Esophagus muscularis mucosa (tissue), 4 donors: ENCODE measurements at places on chromosomes 3 and 15.
A peak's percentile ranks its signal among the peaks of the same experiment; 100 is the strongest.

GRCh38 chr3:176595307-176595706 lies 602.0 kb downstream of the TBL1XR1 start:
- DNase-seq: no peak

- no peak for DNase-seq
Observed at GRCh38 chr3:177916461-177916860, 619.8 kb upstream of the KCNMB2 start.

DNA sequence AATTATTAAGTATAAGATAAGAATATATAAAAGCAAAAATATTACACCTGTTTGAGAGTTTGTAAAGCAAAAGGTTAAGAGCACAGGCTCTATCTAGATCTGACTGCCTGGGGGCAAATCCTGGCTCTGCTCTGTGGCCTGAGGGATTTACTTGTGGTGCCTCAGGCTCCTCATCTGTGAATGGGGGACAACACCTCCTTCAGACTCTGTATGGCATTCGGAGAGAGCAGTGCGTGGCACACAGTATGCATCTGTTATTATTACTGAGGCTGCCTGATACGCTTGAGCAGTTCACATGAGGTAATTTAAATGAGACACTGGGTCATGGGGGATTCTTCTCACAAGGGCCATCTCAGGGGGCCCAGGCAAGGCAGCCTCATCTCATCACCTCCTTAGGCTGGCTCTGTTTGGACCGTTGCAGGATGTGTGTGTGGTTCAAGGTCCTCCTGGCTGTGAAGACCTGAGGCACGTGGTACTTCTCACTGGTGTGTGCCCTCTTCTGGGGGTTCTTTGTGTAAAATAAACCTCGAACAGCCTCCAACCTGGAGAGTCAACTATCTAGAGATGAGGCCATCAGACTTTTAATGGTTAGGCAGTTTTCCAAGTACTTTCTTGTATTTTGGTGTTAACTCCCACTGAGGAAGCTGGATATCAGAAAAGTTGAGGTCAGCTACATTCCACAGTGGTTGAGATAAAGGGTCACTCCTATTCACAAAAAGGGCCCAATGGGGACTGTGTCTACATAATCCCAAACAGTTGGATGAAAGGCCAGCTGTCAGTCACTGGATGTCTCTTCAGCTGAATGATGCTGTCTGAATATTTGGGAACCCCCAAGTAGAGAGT lies 9.0 kb downstream of the GNB5 start:
- DNase-seq: peak; percentile 55

DNA sequence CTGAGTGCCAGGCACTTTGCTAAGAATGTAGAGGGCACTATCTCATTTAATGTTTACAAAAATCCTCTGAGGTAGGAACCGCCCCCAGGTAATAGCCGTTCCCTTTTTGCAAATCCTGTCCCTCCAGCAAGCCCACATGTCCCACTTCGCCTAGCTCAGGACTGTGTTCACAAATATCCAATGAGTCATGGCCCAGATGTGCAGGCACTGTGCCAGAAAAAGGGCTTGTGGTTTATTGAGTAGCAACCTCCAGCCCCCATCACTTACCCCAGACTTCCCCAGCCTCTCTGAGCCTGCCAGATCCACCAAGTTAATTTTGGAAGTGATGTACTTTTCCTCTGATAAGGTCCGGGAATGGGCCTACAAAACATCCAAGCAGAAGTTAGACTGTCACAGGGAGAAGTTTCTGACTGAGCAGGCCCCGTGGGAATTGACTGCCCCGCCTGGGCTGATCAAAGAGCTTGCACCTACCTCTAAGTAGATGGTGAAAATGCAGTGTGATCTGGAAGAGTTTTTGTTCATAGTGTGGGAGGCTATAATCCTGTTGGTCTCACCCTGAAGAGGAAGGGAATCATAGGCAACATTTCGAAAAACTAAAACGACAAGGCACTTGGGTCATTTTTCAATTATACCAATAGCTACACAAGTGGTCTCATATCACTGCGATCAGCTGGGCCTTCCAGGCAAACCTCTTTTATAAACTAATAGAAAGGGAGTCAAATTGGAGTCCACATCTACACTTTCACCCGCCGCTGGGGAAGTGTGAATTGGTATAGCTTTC lies 15.7 kb downstream of the KIF9 start:
- DNase-seq: no peak

- DNase-seq: peak; percentile 47
Observed at GRCh38 chr3:119296727-119297122, 2.5 kb downstream of the ARHGAP31 start.

DNA sequence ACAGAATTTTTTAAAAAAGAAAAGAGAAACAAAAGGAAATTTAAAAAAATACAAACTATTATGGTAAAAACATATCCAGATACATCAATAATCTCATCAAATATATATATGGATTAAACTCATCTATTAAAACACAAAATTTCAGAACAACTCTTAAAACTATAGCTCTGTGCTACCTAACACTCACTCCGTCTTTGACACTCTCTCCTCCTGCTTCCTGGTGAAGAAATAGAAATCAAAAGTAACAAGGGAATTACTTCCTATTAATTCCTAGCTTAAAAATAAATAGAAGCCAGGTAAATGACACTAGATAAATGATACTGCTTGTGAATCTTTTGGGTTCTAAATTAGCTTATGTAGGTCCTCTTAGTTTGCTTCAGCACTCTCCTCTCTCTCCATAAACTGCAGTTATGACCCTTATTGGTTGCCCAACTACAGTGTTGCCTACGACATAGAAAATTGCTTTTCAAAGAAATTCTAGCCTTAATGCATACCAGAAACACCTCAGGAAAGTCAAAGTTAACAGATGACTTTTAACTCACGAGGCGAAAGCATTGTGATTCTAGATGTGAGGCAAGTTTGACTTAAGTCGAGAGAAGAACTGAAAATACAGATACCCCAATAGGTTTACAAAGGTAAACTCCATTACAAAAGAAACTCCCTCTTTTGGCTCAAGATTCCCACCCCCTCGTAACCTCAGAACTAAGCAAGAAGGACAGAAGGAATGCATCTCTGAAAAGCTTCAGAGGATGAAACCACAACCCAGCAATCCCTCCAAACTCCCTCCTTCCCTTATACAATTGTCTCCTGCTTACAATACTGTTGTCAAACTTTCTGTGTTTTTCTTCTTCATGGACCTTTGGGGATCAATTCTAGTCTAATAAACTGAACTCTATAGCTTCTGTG lies 394.7 kb downstream of the FGF12 start:
- no peak for DNase-seq

DNA sequence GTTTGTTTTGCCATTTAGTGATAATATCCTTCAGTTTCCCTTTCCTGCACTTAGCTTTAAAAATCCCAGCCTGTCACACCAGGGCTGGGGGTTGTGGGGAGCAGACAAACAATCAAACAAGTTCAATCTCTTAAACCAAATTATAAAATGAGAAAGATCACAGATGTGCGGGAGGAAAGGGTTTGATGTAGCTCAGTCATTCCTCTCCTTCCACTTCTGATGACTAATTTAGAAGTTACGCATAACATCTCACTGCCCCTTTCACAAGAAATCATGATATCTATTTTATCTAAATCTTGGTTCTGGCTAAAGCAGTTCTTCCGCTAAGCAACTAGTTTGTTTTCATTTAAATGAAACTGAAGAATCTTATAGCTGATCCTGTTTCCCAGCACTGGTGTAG lies 34.1 kb upstream of the ATG7 start:
- DNase-seq: no peak

GRCh38 chr3:27791956-27792355 lies 69.8 kb upstream of the EOMES start:
- DNase-seq: no peak
